Muscle of leg (tissue), 16 donors: ENCODE measurements at places on chromosomes 6 and 20. TPM values are rescaled to one million over a fixed set of nuclear protein-coding genes. Genes with fewer than 3 reads are reported as not detected.

TBC1D22B gene
- 7.0 TPM for polyA plus RNA-seq

CFB gene
- polyA plus RNA-seq, result 2.9 TPM

RSPO3 gene
- 11.2 TPM for polyA plus RNA-seq

MYLIP gene
- polyA plus RNA-seq, result 46.1 TPM

CST2 gene
- polyA plus RNA-seq, result not detected

PRDM13 gene
- polyA plus RNA-seq, result not detected

HTR1E gene
- not detected for polyA plus RNA-seq

PGK2 gene
- polyA plus RNA-seq, result not detected

TRDN gene
- 169 TPM for polyA plus RNA-seq
